Upper lobe of left lung (tissue), 6 donors: ENCODE measurements at places on chromosomes 3 and 15.

- no peak for DNase-seq
Measured at GRCh38 chr3:182644790-182645433, 148.4 kb upstream of the ATP11B start.

DNA sequence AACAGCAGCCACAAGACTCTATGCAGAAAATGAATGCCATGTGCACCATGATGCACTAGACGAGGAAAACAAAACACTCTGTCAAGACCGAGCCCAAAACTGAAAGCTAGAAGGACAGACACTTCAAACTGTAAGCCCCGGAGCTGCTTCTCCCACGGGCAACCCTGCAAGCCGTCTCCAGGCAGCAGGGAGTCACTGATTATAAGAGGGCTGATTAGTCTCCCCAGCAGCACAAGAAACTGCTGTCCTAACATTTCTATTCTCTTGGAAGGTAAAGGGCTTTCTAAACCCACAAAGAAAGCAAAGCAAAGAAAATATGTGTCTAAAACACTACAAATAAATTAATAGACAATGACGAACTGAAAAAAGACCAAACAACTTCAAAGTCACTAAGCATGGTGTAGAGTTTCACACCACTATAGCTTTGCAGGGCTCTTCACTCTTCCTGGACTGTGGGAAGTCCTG, 15.5 kb downstream of the TBC1D2B start:
- peak; percentile 62 for DNase-seq

DNA sequence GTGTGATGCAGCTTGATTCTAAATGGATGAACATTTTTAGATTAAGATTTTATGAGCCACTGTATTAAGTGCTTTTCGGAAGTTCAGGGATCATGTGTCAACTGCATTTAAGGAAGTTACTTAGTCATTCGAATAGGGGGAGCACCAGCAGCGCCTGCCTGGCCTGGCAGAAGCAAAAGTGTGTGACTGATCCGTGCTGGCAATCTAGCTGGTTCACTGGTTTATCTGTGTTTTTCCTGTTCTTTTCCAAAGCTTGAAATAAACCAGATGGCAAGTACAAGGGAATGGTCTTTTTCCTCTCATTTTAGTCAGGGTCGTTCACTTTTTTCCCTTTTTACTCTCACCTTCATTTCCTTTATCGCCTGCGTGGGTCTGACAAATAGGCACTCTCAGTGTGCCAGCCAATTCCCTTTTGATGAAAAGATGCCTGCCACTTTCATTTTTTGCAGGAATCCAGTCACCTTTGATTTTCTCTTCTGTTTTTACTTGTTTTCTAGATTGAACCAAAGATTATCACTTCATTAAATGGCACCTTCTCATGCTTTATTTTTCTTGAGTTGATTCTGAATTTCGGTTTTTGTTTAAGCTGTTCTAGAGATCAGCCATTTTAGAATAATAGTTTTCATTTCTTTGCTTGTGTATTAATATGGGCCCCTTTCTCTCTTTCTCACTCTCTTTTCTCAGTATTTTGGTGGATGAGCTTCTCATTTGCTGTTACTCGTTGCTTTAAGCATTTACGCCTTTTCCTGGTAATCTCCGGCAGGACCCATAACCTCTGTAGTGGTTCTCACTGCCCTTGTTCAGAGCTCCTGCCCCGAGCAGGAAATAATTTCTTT, 2.8 kb downstream of the ABHD2 start:
- no peak for DNase-seq

GRCh38 chr3:130117933-130118332, 36.3 kb downstream of the ALG1L2 start:
- no peak for DNase-seq

DNA sequence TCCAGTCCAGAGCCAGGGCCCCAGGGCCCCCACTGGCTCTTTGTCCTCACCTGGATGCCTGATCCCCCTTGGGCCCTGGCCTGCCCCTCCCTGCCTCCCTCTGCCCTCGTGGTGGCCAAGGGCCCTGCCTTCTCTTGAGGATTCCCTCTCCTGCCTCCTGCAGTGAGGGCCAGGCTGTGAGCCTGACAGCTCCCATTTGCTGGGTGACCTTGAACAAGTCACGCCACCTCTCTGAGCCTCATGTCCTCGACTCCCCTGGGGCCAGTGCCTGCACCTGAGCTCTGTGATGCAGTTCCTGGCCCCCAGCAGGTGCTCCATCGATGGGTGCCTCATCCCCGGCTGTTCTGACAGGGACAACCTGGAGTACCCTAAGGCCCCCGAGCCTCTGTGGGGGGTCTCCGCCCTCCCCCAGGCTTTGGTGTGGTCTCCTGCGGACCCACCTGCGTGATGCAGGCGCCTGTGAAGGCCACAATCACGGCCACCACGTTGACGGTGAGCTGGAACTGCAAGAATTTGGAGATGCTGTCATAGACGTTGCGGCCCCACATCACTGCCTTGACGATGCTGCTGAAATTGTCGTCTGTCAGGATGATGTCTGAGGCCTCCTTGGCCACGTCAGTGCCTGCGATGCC, 24.1 kb upstream of the SEC13 start:
- DNase-seq, result no peak

- DNase-seq, result no peak
Measured at GRCh38 chr3:78994174-78995027, 773.4 kb downstream of the ROBO1 start.

DNA sequence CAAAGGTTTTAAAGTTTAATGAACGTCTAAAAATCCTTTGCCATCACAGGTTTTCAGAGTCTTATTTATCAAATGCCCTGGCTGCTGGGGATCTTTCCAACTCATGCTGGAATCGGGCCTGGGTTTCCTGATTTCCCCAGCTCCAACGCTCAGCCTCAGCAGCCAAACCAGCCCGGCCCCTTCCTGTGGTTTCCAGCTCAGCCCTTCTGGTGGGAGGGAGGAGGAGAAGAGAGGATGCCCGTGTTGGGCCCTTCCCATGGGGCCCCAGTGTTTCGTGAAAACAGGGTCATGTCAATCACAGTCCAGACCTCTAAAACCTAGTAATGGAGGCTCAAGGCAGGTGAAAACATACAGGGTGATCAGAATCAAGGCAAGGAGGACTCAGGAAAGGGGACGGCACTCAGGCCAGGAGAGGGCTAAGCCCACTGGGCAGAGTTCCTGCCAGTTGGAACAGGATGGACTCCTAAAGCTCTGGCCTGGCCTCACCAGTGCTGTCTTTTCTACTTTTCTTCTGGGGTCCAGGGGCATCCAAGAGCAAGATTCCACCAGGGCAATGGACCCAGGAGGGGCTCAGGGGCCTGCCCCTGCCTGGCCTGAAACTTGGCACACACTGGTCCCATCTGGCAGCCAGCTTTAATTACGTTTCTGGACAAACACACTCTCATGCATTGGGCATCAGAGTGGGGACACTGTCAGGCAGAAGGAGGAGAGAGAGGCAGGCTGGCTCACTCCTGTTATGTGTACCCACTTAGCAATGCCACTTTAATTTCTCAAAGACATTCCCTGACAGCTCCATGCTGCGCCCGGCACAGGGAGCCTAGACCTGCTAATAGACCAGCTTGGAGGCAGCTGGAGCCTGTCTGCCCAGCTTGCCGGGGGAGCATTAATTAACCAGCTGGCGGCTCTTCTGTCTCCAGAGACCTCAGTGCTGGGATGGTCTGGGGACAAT, 194.6 kb downstream of the FAM43A start:
- no peak for DNase-seq

- no peak for DNase-seq
Measured at GRCh38 chr15:92471288-92471687, 77.6 kb downstream of the ST8SIA2 start.

- no peak for DNase-seq
Measured at GRCh38 chr3:14549256-14549919, 9.2 kb upstream of the GRIP2 start.

GRCh38 chr15:92468991-92469390, 75.3 kb downstream of the ST8SIA2 start:
- DNase-seq, result no peak

- DNase-seq, result no peak
Measured at GRCh38 chr3:55000546-55000945, 72.7 kb upstream of the LRTM1 start.

GRCh38 chr15:64430000-64430735, 30.2 kb upstream of the ZNF609 start:
- DNase-seq, result no peak

- no peak for DNase-seq
Measured at GRCh38 chr15:27990521-27991515, 108.3 kb downstream of the OCA2 start.

DNA sequence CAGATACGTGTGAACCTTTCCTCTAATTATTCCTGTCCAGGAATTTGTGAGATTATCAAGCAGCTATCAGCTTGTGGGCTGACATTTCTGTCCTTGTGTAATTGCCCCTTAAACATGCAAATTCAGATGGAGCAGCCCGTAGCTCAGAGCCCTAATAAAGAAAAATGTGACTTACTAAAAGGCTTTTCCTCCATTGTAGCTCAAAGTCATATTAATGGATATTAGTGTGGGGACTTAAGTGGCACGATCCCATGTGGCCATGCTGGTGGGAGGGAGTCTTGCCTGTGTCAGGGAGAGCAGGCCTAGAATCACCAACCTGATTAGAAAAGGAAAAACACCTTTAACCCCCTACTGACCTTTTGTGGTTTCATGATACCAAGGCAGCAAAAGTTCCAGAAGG, 399.2 kb downstream of the LRTM1 start:
- no peak for DNase-seq

DNA sequence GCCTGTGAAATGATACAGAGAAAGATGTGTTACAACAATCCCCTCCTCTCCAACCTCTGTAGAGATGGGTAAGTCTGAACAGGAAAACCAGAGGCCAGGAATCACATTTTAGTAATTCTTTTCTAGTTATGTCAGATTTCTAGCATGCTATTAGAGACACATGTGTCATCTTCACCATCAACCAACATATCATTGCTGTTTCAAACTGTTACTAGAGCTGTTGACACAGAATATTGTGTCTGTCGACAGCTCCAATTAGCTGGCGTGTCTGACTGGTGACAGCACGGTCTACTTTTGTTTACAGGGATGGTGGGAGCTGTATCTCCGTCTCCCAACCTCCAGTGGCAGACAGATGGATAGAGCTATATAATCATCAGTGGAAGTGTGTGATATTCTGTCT, 393.2 kb downstream of the SOX2 start:
- no peak for DNase-seq

GRCh38 chr3:149625795-149626194, 32.0 kb downstream of the WWTR1 start:
- DNase-seq, result no peak

- no peak for DNase-seq
Measured at GRCh38 chr3:25863416-25863959, 73.6 kb downstream of the OXSM start.

DNA sequence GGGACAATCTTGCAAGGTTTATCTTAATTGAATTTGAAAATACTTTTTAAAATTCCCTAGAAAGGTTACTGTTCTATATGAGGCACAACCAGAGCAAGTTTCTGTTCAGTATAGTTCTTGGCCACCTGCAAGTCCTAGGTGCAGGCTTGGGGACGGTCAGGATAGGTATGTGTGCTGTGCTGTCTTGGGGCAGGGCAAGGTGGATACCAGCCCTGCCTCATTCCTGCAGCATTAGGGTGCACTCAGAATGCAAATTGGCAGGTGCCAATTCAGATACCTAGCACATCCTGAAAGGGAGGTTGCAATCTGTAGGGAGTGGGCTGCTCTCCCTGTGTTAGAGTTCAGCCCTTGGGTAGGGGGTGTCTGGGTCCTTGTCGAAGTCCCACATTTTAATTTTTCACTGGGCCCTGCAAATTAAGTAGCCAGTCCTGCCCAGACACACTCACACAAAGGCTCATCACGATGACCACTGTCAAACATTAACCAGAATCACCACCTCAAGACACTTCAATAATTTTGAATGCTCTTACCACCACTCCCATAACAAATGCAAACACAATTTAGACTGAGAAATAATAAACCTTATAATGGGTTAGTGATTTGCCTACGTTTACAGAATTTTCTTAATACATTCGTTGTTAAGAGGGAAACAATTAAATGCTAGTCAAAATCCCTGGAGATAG, 838.0 kb upstream of the NR2F2 start:
- DNase-seq, result no peak

DNA sequence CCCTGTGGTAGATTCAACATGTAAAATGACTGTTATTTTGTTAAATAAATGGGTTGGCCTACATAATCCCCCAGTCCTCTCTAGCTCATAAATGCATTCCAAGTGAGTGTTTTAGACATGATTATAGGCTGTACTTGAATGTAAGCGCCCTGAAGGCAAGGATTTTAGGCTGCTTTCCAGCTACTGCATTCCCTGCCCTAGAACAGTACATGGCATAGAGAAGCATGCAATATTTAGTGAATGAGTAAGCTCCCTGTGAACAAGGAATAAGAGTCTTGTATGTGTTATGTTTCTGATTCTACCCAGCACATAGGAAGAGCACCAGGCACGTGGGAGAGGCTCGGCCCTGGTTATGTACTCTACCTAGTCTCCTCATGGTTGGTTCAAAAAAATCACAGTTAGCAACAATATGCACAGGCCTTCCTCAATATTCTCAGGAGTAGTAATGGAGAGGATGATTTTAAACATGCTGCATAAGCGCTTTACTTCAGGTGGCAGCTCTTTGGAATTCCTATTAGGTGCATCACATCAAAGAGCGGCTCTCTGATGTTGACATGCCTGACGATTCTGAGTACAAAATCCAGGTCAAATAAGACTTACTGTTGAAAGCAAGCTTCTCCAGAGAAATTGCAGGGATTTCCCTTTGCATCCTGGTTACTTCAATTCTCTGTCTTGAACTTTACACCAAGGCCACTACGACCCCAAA, 456.6 kb downstream of the MAGI1 start:
- DNase-seq, result no peak

DNA sequence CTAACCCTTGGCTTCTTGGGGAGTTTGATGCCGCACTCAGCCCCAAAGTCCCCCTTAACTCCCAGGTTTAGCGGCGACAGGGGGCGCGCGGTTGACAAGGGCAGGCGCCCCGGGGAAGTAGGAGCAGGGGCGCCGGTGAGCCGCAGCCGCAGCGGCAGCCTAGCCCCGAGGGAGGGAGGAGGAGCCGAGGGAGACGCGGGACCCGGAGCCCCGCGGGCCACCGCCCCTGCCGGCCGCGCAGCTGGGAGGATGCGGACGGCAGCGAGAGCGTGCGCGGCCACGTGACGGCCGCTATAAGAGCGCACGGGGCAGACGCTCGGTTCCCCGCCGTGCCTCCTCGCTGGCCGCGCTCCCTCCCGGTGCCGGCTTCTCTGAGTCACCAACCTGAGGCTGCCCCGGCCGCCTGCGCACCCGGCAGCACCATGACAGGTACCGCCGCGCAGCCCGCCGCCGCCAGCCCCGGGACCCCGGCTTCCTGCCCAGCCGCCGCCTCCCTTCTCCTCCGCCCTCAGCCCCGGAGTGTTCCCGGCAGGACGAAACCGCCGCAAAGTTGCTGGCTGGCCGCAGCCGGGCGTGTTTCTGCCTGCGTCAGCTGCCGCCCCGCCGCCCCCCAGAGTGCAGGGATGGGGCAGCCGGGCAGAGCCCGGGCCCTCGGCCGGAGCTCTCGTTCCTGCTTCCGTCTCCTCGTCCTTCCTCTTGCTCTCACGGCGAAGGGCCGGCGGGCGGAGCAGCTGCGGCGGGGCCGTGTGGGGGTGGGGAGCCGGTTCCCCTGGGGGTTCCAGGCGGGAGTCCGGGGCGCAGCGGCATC, at the start of gene GYG1:
Gene GYG1, plus strand, starts transcription at position 322 of the 808 bp plus-strand sequence. Its CDS starts 101 bp downstream, at position 423.
- peak; percentile 97 for DNase-seq
